ENCODE measurements at places on chromosomes 2 and 18.
A peak's percentile ranks its signal among the peaks of the same experiment; 100 is the strongest.

DNA sequence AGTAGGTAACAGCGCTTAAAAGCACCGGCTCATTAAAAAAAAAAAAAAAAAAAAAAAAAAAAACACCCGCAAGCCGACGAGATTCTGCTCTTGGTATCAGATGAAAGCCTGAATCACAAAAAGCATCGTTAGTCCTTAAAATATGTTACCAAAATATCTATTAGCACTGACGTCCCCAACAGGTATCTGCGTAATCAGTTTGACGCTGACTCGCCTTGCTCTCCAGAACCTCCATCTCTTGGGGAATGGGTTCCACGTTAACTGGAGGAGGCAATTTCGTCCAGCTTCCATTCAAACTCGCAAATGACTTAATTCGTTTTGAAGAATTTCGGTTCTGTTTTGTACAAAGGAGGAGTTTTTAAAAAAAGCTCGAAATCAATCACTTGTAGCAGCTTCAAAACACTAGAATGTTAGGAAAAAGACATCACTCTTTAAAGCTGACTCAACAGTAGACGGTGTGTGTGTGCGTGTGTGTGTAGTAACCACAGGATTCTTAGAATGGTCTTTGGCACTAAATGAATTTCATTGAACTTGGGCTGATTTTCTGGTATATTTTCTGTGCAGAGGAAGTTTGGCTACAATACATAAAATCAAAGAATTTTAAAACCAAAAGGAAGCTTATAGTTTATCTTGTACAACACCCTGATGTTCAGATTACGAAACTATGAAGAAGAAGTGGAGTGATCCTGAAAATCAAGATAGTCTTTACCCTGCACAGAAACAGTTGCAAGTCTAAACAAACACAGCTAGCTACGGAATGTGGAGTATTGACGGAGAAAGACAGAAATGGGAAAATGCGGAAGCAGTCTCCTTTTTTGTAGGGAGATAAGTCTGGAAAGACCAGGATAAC, 1.1 kb upstream of the PGAP1 start:
- peak; percentile 13 for DNase-seq

DNA sequence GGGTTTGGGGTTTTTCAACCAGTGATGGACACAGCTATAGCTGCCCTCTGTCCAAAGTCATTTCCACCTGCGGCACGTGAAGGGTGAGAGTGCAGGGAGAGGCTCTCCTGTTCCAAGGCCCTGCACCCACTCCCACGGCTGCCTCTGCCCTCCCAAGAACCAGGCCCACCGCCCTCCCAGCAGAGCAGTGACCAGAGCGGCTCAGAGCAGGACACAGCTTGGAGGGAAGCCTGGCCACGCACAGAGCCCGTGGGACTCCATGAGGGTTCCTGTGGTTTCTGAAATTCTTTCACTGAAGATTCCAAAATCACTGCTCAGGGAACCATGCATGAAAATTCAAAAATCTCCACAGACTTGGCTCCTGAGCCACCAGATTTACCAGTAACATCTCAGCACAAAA, 67.3 kb upstream of the SALL3 start:
- no peak for DNase-seq

GRCh38 chr2:230643576-230644291, 68.9 kb upstream of the CAB39 start:
- DNase-seq = peak; percentile 61

GRCh38 chr2:239440511-239440959, 39.7 kb upstream of the HDAC4 start:
- DNase-seq = no peak

DNA sequence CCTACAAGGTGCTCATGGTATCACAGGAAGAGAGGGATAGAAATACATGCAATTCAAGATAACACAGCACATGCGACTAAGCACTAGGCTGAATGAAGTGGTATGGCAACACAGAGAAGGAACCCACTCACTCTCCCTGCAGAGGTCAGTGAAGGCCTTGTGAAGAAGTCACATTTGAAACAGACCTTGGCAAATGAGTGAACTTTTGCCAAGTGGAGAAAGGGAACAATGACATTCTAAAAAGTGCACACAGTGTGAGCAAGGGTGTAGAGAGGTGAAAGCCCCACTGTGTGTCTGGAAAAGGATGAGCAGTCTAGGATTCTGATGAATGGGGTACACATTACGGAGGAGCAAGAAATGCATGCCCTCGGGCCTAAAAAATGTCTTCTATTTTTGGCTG, 23.3 kb downstream of the KLF7 start:
- peak; percentile 68 for DNase-seq

GRCh38 chr2:70975237-70975636, 3.2 kb upstream of the ANKRD53 start:
- peak; percentile 37 for DNase-seq

DNA sequence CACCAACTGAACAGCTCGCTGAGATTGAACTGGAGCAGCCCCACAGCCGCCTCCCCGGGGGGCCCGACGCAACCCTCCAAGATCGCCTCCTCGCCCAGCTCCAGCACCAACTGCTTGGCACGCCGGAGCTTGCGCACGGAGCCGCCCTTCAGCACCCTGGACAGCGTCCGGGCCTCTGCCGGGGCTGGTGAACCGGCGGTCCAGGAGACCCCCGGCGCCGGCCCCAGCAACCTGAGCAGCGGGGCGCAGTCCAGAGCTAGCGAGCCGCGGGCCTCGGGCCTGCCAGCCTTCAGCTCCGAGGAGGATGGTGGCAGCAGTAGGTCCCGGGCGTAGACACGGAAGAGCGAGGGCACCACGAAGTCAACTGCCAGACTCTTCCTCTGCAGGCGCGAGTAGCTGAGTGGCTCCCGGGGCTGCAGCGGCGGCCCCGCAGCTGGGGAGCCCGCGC, 1.2 kb downstream of the ALK start:
- DNase-seq = peak; percentile 27

- DNase-seq = no peak
These were observed 5.9 kb upstream of the CETN1 start for GRCh38 chr18:574149-574860.

- DNase-seq = no peak
These were observed 262.2 kb downstream of the HDAC4 start for GRCh38 chr2:239138610-239139009.
